Stimulated activated CD4-positive, alpha-beta T cell treated with anti-CD3 and anti-CD28 coated beads, Interleukin-15, amount 100 ng/mL, for 48 hours (primary cell): ENCODE measurements at places on chromosomes 4 and X.
A peak's percentile ranks its signal among the peaks of the same experiment; 100 is the strongest.

DNA sequence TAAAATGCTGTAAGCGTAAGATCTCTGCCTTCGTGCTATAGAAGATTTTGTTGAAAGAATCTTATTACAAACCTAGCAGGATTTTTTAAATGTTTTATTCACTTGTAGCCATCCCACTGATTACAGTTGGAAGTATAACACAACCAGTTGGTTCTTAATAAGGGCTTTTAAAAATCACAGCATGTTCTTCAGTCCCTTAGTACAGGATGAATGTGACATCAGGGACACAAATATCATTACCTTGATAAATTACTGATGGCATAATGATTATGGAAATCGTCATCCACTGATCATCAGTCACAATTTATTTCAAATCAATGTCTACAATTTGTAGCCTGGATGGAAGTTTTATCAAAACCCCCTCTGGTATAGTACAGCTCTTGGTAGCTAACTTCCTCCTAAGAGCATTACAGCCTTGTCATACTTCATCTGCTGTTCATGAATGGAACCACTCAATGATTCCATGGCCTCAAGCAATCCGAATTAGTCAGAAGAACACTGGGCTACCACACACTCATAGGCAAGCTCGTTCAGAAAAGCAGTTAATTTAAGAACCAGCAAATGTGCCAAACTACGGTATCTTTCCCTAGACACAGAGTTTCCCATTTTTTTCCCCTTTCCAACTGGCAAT is 389.2 kb upstream of the TENM3 start:
- DNase-seq, result no peak

DNA sequence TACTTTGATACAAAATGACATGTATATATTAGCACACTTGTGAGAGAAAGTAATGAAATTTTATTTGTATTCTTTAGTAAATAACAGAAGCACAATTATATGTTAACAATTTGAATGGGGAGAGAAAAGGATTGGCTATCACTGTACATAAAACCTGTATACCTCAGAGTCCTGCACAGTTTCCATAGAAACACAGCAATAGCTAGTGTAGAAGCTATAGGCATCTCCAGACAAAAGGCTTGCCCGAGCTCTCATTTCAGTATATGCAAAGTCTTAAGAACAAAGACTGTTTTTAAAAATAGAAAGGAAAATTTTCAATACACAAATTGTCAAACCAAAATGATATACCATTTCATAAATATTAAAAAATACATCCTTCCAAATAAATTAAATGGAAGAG is 38.5 kb downstream of the GPM6A start:
- DNase-seq, result no peak

GRCh38 chrX:72141372-72142004 is 9.8 kb upstream of the RTL5 start:
- no peak for DNase-seq

DNA sequence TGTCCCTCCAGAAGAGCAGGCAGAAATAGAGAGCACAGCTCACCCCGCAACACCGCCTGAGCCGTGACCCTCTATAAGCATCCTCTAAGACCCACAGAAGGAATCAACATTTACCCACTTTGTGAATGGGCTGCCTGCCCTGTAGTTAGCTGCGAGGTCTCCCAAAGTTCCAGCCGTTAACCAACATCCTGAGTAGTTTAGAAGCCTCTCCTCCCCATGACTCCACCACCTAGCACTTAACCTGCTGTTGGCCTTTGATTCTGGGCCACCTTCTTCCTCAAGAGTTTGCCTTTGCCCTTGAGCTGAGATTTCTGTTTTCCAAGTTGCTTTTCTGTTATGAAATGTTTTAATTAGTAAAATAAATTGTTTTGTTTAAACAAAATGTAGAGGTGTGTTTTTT is 75.8 kb downstream of the NUDT10 start:
- DNase-seq, result no peak

GRCh38 chrX:43849173-43849572 is 33.1 kb downstream of the MAOB start:
- no peak for DNase-seq

GRCh38 chrX:18687856-18688495 is 16.1 kb upstream of the RS1 start:
- DNase-seq, result no peak

GRCh38 chr4:156053174-156053573 is 99.5 kb upstream of the CTSO start:
- DNase-seq, result no peak

- no peak for DNase-seq
Measured at GRCh38 chr4:43943998-43944397, 504.6 kb downstream of the KCTD8 start.

GRCh38 chr4:173527103-173527891 is 2.7 kb downstream of the HAND2 start:
- DNase-seq, result no peak

DNA sequence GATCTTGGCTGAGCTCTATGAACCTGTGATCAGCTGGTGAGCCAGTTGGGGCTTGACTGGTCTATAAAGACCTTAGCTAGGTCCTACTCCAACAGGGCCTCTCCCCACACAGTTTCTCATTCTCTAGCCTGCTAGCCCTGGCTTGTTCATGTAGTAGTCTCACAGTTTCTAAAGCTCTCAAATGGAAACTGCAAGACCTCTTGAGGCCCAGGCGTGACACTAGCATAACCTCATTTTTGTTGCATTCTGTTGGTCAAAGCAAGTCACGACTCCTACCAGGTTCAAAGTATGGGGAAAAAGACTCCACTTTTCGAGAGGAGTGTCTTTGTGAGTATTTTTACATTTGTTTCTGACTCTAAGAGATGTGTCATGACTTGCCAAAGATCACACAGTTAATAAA is 50.9 kb downstream of the CEP44 start:
- no peak for DNase-seq

GRCh38 chr4:151658959-151659600 is 101.7 kb downstream of the GATB start:
- no peak for DNase-seq

GRCh38 chr4:106985830-106986229 is 50.3 kb downstream of the DKK2 start:
- DNase-seq, result no peak

DNA sequence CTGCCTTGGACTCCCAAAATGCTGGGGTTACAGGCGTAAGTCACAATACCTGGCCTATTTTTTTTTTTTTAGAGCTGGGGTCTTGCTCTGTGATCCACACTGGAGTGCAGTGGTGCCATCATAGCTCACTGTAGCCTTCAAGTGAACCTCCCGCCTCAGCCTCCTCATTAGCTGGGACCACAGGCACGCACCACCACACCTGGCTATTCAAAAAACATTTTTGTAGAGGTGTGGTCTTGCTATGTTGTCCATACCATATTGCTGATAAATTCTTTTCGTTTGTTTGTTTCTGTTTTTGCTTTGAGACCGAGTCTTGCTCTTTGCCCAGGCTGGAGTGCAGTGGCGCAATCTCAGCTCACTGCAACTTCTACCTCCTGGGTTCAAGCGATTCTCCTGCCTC is 21.6 kb downstream of the ENOPH1 start:
- no peak for DNase-seq

GRCh38 chr4:108169664-108170063 is 932 bp upstream of the LEF1 start:
- no peak for DNase-seq

DNA sequence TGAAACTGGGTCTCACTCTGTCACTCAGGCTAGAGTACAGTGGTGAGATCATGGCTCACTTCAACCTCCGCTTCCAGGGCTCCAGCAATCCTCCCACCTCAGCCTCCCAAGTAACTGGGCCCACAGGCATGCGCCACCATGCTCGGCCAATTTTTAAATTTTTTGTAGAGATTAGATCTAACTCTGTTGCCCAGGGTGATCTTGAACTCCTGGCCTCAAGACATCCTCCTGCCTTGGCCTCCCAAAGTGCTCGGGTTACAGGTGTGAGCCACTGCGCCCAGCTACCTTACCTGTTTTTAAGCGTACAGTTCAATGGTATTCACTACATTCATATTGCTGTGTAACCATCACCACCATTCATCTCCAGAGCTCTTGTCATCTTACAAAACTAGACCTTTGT is 41.5 kb downstream of the ING2 start:
- DNase-seq, result no peak

DNA sequence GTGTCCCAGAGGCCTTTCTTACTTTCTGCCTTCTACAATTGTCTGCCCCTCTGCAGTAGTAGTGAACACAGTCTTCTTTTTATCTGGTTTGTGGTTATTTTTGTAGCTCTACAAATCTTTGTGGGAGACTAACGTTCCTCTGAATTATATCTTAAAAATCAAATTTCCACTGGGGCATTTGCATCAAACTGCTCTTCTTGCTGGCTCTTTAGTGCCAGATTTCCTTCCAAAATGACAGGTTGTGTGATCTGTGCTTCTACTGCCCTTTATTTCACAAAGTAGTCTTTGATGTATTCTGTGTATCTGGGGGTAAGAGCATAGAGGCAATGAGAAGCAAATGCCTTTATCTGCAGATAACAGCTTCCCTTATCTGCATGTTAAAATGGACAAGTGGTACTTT is 34.5 kb downstream of the TSPAN7 start:
- no peak for DNase-seq

- no peak for DNase-seq
Measured at GRCh38 chr4:169121861-169122382, 111.9 kb upstream of the CBR4 start.

DNA sequence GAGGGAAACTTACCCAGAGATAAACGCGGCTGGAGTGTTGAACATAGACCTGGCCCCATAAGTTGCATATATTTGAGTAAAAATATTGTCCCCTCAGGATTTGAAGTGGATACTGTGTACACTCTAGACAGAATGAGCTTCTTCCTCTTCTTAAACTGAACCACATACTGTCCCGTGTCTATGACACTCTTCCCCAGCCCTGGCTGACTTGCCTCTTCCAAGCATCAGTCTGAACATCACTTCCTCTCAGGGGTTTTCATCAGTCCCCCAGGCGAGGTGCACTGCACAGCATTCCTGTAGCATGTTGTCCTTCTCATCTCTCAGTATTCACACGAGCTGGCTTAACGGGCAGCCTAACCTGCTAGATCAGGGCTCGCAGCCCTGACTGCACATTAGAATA is 80.5 kb upstream of the TMEM150C start:
- no peak for DNase-seq

DNA sequence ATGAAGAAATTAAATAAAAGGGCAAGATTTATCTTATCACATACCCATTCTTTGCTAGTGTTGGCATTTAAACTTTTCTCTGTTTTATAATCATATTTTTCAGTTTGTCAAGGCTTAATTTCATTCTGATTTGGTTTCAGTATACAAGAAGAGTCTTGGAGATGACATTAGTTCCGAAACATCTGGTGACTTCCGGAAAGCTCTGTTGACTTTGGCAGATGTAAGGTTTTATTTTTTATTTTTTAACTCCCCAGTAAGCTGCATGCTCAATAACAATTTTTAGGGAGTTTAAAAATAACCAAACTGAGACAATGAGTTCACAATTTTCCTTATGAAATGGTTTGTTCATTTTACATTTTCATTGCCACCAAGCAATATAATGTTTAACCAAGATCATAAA is 39.8 kb downstream of the ANXA3 start:
- DNase-seq, result no peak

DNA sequence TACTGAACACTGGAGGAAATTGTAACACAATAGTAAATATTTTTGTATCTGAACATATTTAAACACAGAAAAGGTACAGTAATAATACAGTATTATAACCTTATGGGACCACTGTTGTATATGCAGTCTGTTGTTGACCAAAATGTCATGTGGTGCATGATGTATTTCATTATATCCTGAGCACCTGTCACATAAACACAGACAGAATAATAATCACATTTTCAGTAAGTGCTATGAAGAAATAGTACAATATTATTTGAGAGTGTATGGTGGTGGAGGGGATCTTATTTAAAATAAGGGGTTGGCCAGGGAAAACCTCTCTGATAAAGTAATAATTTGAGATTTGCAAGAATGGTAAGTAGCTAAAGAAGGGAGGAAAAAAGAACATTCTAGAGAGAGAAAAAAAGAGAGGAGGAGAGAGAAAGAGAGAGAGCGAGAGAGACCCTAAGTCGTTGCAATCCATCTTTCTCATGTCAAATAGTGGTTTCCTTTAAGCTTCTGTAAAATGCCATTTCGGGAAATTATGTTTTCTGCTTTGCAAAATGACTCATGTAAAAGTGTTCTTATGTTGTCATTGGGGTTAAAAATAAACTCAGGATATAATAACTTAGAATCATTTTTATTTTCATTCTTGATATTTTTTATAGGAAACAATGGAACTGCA is 19.3 kb upstream of the CLNK start:
- no peak for DNase-seq

DNA sequence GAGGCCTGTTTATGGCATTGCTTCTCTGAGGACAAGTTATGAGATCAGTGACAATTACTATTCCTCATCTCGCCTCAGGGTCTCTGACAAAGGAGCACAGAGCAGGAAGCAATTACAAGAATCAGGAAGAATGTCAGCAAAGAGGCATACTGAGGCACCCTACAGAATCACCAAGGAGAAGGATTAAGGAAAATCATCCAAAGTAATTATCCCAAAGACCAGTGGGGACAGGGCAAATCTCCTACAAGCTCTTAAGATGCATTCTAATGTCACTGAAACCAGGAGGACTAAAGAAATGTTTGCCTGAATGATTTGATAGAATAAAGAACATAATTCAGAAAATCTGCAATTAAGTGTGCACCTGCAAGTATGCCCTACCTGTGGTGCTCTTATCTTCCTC is 206.2 kb downstream of the RCHY1 start:
- no peak for DNase-seq

DNA sequence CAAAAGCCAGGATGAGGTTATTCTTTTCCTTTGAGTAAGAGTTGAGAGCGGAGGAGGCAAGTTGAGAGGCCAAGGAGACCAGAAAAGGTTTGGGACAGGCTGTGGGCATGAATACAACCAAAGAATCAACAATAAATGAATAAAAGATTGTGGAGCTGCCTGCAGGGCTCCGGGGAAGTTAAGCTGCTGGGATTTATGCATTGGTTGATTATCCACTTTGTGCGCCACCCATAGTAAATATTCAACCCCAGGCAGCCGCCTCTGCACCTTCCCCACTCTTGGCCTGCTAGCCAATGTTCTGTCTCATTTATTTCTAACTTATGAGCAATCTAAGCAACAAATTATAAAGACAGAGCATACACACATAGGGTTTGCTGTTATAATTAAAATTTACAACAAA is 28.2 kb upstream of the IGSF1 start:
- DNase-seq, result no peak

DNA sequence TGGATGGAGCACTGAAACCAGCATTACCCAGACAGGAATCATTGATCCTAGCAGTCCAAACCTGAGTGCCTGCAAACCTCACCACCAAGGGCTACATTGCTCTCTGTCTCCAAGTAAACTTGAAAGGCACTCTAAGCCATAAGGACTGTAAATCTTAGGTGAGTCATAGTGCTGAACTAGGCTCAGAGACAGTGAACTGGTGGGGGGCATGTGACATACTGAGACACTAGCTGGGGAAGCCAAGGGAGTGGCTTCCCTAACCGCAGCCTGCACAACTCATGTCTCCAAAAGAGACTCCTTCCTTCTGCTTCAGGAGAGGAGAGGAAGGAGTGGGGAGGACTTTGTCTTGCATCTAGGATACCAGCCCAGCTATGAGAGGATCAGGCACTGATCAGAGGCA is 235.5 kb upstream of the ACTRT1 start:
- DNase-seq, result no peak

- DNase-seq, result peak; percentile 4
Measured at GRCh38 chr4:70505151-70505748, 13.1 kb upstream of the AMTN start.
